Glomerular endothelial cell (primary cell): ENCODE measurements at places on chromosomes 1 and 21.

DNA sequence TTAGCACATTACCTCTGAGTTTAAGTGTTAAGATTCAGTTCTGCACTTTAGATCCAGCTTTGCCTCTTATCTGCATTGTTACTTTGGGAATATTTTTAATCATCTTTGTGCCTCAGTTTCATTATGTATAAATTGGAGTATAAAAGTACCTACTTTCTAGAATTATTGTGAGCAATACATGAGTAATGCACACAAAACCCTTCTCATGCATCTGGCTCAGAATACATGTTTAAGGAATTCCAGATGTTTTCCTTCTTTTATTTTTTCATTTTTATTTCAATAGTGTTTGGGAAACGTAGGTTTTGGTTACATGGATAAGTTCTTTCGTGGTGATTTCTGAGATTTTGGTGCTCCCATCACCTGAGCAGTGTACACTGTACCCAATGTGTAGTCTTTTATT is 14.2 kb downstream of the C8A start:
- DNase-seq, result no peak

DNA sequence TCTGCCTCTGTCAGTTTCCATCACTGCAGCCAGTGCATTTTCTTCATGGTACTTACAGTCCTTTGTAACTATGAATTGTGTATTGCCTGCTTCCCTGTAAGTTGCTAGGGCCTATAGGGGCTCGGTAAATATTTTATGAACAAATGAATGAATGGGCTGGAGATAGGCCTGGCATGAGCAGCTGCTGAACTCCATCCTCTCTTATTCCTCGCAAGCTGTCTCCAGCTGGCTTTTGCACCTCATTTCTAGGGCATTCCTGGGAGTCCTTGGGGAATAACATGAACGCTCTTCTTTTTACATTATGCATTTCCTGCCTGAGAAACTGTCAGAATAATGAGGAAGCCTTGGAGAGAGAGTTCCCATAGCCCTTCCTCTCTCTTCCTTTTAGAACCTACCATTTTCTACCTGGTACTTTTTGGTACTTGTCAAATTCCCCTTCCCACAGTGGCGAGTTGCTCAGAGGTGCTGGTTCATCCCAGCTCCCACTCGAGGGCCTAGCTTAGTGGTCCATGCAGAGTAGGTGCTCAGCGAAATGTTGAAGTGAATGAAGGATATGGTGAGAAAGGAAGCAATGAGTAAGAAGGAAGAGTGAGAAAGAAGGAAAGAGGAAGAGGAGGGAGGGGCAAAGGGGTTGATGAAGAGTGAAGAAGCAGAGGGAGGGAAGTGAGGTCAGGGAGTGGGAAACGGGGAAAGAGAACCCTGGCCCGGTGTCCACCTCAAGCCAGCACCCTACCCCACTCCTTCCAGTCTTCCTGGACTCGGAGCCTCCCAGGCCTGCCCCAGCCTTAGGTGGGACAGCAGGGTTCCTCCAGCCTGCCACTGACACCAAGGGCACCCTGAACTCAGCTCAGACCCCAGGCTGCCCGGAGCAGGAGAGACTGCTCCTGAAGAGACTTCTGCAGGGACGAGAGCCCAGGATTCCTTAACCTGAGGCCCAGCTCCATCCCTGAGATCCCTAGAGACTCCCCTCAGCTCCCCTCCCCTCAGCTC is 29.6 kb downstream of the KCNC4 start:
- no peak for DNase-seq

DNA sequence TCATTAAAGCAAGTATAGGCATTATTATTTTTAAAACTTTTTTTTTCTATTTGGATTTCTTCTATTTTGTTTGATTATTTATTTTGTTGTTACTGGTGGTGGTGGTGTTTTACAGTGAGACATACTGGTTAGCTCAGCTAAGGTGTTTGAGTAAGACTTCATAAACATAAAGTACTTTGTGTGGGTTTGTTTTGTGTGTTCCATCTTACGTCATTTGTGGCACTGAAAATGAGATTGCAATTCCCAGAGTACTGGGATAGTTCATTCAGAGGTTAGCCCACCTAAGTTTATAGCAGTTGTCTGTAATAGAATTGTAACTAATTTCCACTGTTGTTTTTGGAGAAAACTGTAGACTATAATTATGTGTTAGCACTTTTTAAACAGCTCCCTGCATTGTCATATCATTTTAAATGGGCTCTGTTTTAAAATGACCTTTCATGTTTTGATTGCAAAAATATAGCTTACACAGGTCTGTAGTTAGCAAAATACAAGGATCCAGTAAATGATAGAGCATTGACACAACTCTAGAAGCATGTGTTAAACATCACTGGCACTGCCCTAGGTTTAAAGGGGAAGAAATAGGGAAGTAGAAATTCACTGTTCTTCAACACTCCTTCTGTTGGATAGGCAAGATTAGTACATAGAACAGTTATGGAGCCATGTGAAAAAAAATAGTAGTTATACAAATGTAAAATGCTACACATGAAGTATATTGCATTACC is 171.7 kb downstream of the NFIA start:
- no peak for DNase-seq

GRCh38 chr1:5311147-5311546 is 656.7 kb downstream of the AJAP1 start:
- no peak for DNase-seq

DNA sequence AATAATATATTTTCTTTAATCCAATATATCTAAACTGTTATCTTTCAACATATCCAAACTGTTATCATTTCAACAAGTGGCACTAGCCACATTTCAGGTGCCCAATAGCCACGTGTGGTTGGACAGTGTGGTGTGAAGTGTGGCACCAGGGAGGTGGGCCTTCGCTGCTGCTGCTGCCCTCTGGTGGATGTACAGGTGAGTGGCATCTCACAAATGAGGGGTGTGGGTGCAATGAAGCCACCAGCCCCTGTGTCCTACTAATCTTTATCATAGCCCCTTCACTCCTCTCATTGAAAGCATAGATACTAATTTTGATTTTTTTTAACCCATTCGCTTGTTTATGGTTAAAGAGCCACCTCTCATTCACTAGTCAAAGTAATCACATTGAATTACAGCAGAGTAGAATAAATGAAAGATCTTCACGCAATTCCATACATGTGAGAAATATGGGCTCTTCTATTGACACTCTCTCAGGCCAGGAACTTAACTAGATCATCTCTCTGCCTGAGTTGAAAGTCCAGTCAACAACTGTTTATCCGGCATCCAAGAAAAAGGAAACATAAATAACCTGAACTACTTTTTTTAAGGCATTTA is 499.2 kb downstream of the OMA1 start:
- no peak for DNase-seq

- no peak for DNase-seq
Measured at GRCh38 chr21:42799516-42799915, 79.8 kb downstream of the WDR4 start.

- no peak for DNase-seq
Measured at GRCh38 chr1:23953020-23953419, 6.6 kb upstream of the PNRC2 start.

DNA sequence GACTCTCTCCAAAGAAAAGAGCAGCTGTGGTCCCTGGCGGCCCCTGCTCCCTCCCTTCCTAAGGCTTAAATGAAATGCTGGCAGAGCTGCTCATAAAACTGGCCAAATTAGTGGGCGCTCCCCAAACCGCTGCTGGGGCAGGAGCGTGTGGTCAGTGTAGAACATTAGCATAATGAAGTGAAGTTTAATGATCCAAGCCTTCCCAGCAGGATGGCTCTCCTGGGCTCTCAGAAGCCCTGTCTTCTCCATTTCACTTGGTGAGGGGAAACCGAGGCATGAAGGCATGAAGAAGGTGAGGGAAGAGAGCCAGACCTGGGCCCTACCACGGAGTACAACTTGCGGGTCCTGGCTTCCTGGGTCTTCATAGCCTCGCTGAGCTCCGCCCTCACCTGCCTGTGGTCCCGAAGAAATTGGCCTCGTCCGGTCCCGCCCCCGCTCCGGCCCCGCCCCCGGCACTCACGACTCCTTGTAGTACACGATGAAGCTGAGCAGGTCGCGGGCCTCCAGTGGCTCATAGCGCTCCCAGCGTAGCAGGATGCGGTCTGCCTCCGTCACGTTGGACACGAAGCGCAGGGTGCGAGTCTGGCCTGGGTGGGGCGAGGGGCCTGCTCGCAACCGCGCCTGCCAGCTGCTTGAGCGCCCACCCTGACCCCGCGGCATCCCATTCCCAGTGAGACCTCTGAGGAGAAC is 10.3 kb downstream of the INSRR start:
- DNase-seq, result no peak

- DNase-seq, result no peak
Measured at GRCh38 chr1:183304440-183305107, 113.6 kb downstream of the NMNAT2 start.

DNA sequence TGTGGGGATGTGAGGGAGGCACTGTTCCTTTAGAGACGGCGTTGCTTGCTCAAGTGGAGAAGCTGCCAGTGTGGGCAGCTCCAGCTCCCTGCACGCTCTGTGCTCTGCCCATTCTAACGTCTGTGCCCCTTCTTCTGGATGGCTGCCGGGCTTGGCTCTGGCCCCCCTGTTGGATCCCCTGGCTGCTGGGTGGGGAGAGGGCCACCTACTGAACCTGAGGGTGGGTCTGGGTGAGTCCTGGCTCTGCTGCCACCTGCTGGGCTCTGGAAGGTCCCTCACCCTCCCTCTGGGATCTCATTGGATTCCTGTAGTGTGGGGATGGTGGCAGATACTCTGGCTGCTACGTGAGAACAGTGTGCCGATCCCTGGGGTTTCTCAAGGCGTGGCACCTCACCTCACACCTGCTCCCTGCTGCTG is 5.0 kb downstream of the PFKL start:
- DNase-seq, result no peak

- DNase-seq, result peak; percentile 31
Measured at GRCh38 chr1:182143154-182143657, 81.7 kb upstream of the ZNF648 start.

GRCh38 chr1:20367116-20367585 is 76.5 kb downstream of the VWA5B1 start:
- no peak for DNase-seq

- DNase-seq, result no peak
Measured at GRCh38 chr1:160741612-160742348, 2.7 kb downstream of the SLAMF7 start.

DNA sequence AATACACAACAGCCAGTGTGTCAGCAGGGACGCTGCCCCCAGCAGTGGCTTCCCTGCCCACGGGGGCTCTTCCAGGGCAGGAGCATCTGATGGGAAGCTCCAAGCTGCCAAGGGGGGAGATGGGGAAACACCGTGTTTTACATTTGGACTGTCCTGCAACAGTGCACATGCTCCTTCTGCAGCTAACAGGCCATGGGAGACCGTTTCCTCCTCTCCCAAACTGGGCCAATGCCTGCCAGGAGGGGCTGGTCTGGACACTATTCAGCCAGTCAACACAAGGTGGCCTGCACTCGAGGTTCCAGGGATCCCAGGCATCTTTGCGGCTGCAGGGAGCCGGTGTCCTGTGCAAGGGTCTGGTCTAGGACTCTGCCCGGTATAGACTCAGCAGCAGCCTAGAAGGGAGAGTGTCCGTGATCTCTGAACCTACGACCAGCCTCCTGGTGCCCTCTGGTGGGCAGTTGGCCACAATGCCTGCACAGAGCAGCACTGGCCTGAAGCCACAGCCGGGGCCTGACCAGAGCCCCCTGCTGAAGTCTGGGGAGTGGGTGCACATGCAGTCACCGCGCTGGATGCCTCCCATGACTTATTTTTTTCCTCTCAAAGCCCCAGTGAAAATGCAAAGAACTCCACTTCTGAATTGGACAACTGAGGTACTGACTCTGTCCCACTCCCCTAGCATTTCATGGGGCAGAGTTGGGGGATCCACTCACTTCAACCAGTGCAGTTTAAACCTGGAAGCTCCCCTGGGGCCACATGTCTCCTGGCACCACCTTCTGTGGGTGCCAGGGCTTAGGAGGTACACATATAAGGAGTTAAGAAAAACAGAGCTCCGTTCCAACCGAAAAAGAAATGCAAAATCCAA is 33.3 kb downstream of the RCC2 start:
- DNase-seq, result no peak

GRCh38 chr1:75519651-75520427 is 91.1 kb downstream of the SLC44A5 start:
- no peak for DNase-seq

- DNase-seq, result no peak
Measured at GRCh38 chr1:218996362-218996761, 177.3 kb upstream of the LYPLAL1 start.

DNA sequence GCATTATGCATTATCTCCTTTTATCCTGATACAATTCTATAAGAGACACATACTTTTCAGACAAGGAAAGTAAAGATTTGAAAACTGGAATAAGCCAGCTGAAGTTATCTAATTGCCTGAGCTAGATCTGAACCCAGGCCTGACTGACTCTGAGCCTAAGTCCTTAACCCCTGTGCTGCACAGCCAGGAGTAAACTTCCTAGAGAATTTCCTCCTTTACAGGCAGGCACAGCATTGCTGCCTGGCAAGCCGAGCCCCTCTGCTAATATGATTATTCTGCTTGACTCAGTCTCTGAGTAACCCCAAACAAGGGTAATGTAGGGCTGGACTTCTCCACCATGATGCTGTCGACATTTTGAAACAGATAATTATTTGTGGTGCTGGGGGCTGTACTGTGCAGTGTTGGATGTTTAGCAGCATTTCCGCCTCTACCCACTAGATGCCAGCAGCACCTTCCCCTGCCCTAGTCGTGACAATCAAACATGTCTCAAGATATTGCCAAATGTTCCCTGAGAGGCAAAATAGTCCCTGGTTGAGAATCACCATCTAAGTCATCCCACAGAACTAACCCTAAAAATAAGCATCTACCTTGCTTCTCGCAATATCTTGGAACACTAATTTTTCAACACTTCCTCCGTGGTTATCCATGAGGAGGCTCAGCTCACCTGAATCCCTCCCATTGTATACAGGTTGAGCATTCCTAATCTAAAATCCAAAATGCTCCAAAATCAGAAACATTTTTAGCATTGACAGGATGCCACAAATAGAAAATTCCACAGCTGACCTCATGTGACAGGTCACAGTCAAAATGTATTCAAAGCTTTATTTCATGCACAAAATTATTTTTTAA is 18.5 kb downstream of the CAMK1G start:
- DNase-seq, result no peak

GRCh38 chr1:228176024-228176395 is 10.4 kb downstream of the IBA57 start:
- no peak for DNase-seq

- no peak for DNase-seq
Measured at GRCh38 chr1:201989354-201990128, 7.1 kb downstream of the RNPEP start.

- DNase-seq, result peak; percentile 81
Measured at GRCh38 chr21:34881839-34882371, 167.2 kb downstream of the RUNX1 start.

GRCh38 chr1:31567956-31568570 is 8.3 kb upstream of the TINAGL1 start:
- DNase-seq, result no peak
